ENCODE measurements at places on chromosomes 2 and 18.

DNA sequence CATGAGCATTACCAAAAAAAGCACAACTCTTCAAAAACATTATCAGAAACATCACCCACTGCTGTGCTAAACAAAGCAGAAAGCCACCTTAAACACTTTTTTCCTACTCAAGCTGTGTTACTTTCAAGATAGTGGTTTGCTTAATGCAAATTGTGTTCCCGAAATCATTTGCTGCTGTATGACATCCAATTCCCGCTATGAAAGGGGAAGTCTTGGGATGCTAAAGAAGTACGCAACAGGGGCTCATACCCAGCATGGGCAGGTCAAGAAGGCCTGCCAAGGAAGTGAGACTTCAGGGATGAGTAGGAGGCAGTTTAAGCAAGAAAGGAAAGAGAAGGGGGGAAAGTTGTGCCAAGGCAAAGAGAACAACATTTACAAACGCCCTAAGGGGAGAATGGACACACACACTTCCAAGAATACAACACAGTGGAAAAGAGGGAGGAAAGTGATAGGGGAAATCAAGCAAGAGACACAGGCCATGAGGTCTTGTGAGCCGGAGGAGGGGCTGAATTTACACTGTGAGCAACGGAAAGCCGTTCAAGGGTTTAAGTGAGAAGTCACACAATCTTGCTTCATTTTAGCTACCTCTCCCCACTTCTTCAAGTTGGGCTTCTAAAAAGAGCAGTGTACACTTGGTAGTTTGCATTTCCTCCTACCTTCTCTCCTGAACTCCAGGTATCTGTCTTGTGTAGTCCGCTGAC, 4.0 kb downstream of the PTPN2 start:
- H3K36me3 ChIP-seq: no peaks in the 10 kb centered on the region
- no peak for DNase-seq
- H3K27me3 ChIP-seq: no peaks in the 10 kb centered on the region
- peak overlapping the region; percentile 48 for H3K27ac ChIP-seq
- H3K4me1 ChIP-seq: peaks cover 37% of the 10 kb centered on the region

- H3K4me1 ChIP-seq: no peaks in the 10 kb centered on the region
- H3K27ac ChIP-seq: no peak overlapping the region
- no peak for DNase-seq
These were observed 71.7 kb upstream of the SKOR2 start for GRCh38 chr18:47323158-47323557.

DNA sequence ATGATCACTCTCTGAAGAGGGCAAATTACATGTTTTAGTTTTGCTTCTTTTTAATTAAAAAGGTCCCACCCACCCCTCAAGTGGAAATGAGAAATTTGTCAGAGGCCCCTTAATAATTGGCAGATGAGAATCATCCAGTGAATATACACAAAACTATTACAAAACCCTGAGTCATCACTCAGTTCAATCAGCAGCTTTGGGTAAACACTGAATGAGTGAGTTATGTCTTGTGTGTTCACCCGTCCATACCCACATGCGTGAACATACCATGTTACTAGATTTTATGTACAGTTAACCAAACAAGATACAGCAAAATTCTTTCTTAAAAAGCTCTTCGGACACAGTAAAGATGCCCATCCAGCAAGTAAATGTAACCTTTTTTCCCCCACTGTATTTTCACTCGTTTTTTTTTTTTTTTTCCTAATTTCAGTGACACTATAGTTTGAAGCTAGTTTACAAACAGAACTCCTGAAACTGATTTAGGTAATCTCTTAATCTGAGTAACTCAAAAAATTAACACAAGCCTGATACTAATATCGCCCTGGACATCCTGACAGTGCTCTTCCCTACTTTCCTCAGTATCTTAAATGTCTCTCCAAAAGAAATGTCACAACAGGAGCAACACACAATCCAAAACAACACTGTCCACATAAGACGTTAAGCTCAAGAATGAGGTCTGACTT, 1.4 kb downstream of the PSME4 start:
- H3K36me3 ChIP-seq: peaks cover 5% of the 10 kb centered on the region
- DNase-seq: no peak
- H3K4me3 ChIP-seq: peak overlapping the region; percentile 99
- H3K27ac ChIP-seq: peak overlapping the region; percentile 99
- H3K27me3 ChIP-seq: no peaks in the 10 kb centered on the region

- DNase-seq: no peak
- H3K27me3 ChIP-seq: no peaks in the 10 kb centered on the region
- no peaks in the 10 kb centered on the region for H3K36me3 ChIP-seq
These were observed 70.0 kb downstream of the SCG2 start for GRCh38 chr2:223532161-223532560.

GRCh38 chr2:232389327-232389726, 10.8 kb downstream of the ALPP start:
- no peak for DNase-seq
- H3K27ac ChIP-seq: no peak overlapping the region
- H3K36me3 ChIP-seq: no peaks in the 10 kb centered on the region
- H3K27me3 ChIP-seq: peaks cover 73% of the 10 kb centered on the region
- H3K4me1 ChIP-seq: peaks cover 29% of the 10 kb centered on the region

GRCh38 chr2:42523341-42523740, 29.6 kb upstream of the KCNG3 start:
- no peaks in the 10 kb centered on the region for H3K36me3 ChIP-seq
- DNase-seq: no peak
- no peaks in the 10 kb centered on the region for H3K27me3 ChIP-seq
- no peak overlapping the region for H3K4me3 ChIP-seq

GRCh38 chr2:45567974-45568789, 42.9 kb downstream of the SRBD1 start:
- H3K27ac ChIP-seq: peak overlapping the region; percentile 19
- H3K4me1 ChIP-seq: no peaks in the 10 kb centered on the region
- DNase-seq: no peak
- H3K27me3 ChIP-seq: no peaks in the 10 kb centered on the region
- peaks cover 9% of the 10 kb centered on the region for H3K36me3 ChIP-seq

DNA sequence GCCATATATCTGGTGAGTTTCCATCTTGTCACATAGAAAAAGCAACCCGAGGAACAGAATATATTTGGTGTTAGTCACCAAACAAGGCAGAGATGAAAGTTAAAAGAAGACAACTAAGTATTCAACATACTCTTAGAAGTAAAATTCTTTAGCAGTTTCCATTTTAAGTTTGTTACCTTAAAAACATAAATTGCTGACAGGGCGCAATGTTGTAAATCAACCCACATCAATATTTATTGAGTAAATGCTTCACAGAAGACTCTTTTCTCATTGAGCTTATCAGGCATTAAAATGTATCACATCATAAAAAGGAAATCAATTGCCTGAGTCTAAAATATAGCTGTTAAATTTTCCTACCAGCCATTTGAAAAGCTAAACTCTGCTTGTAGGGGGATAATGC, 603.0 kb downstream of the FBXO15 start:
- H3K36me3 ChIP-seq: no peaks in the 10 kb centered on the region
- DNase-seq: no peak
- no peaks in the 10 kb centered on the region for H3K27me3 ChIP-seq
- no peak overlapping the region for H3K27ac ChIP-seq
- H3K4me3 ChIP-seq: no peak overlapping the region

DNA sequence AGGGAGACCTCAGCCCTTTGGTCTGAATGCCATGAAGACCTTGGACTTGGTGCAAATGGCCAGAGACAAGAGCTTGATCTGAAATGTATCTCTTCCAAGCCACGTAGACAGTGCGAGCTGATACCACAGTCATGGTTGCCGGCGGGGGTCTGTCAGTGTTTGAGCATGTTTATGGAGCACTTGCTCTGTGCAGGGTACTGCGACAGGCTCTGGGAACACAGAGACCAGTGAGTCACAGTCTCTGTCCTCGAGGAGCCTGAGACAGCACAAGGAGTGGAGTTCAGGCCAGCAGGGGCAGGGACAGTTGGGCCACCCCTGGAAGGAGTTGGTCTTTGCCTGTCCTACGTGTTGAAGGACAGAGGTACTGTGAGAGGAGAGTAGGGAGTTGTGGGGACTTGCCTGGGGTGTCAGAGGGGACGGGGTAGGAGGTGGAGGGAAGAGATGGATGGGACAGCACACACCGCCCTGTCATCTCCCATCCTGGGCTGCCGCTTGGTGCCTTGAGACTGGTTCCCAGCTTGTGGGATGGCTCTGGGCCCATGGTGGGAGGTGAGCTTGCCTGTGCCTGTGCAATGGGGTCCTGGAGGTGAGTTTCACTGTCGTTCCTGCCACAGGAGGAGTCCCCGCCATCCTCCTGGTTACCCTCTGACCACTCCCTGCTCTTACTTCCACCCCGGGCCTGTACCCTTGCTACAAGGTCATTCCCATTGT, 39.5 kb downstream of the ATP6V1C2 start:
- H3K27ac ChIP-seq: no peak overlapping the region
- DNase-seq: no peak
- H3K36me3 ChIP-seq: no peaks in the 10 kb centered on the region
- no peaks in the 10 kb centered on the region for H3K4me1 ChIP-seq
- H3K4me3 ChIP-seq: no peak overlapping the region

DNA sequence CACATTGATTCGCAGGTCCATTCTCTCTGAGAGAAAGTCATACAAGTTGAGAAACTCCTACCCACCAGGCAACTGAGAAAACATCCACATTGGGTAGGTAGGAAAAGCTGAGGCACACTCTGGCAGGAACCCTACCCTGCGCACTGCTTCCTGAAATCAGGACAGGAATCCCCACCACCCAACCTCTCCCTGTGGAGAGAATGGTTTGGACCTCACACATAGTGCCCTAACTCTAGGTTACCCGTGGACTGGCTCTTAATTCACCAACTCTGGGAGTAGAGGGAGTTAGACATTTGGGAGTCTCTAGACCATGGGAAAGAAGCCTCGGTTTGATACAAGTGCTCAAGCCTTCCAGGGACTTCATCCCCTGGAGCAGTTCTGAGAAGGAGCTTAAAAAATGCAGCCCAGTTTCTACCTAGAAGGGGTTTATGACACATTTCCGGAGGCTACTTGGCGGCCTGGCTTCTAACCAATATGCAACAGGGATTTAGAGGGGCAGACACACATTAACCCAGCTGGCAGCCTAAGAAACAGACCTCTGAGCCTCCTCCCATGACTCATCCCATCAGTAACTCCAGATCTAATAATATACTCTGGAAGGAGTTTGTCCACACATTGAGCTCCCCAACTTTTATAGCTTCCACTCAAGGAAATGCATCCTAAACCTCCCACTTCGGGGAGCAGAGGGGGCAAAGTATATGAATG, 136.7 kb downstream of the EML6 start:
- H3K4me1 ChIP-seq: peaks cover 13% of the 10 kb centered on the region
- DNase-seq: no peak
- no peak overlapping the region for H3K27ac ChIP-seq

All from suprapubic skin (tissue), 4 donors.